Pericardium fibroblast (primary cell): ENCODE measurements at places on chromosomes 7 and 10. TPM values are rescaled to one million over a fixed set of nuclear protein-coding genes. Genes with fewer than 3 reads are reported as not detected.

Gene FAM241B
- 0.35 TPM in 1 of 2 replicates, not detected in the other for total RNA-seq

Gene H2BK1
- total RNA-seq = not detected in 2 replicates

Gene SCART1
- 0.93 and 2.1 TPM in 2 replicates for total RNA-seq

Gene HOGA1
- 0.17 and 0.58 TPM in 2 replicates for total RNA-seq

Gene HOXA1
- 0.23 and 3.3 TPM in 2 replicates for total RNA-seq

Gene CPXM2
- not detected in 2 replicates for total RNA-seq

Gene PAPSS2
- 44.3 and 124 TPM in 2 replicates for total RNA-seq

Gene ZNF485
- total RNA-seq = 2.0 and 5.0 TPM in 2 replicates

Gene FOXK1
- total RNA-seq = 20.6 and 21.1 TPM in 2 replicates
